Bronchial epithelial cell (primary cell): ENCODE measurements at places on chromosomes 4 and X. TPM values are rescaled to one million over a fixed set of nuclear protein-coding genes. Genes with fewer than 3 reads are reported as not detected.

DNA sequence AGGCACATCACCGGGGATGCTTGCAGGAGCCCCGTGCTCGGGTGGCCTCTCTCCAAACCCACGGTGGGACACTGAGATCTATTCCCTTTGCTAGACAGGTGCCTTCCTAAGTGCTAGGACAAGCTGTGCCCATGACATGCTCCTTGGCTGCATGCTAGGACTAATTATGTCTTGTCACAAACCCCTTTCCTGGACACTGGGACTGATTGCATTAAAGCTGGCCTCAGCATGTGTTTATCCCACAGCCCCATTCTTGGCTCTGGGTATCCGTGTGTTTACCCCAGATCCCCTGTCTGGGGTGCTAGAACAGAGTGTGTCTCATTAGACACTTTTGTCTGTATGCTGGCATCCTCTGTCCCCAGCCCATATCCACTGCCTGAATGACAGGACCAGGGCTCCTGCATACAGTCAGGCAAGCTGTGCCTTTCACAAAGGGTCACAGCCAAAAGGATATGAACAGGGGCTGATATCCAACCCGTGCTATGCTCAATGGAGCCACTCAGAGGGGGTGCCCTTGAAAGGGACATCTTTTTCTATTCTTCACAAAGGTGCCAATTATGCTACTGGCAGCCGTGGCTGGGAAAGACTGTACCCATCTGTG is 9.2 kb upstream of the IQSEC2 start:
- no peak for DNase-seq

DNA sequence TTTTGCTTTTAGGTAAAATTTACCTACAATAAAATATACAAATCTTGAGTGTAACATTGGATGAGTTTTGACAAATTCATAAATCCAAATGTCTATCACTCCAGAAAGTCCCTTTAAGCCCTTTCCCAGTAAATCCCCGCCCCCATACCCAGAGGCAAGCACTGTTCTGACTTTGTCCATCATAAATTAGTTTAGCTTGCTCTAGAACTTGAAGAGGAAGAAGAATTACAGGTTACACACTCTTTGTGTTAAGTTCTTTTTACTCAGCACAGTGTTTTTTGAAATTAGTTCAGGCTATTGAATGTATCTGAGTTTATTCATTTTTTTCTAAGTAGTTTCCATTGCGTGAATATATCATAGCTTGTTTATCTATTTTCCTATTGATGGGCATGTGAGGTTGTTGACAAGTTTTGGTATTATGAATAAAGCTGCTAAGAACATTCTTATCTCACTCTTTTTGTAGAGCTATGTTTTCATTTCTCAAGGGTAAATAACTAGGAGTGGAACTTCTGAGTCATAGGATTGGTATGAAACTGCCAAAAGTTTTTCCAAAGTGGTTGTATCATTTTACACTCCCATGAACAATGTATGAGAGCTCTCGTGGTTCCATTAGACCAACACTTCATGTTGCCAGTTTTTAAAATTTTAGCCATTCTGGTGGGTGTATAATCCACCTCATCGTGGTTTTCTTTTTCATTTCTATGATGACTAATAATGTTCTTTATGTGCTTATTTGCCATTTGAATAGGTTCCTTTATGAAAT is 22.4 kb upstream of the HPSE start:
- peak; percentile 90 for DNase-seq

GRCh38 chr4:87542734-87543312 is 13.6 kb upstream of the SPARCL1 start:
- no peak for DNase-seq

- no peak for DNase-seq
Observed at GRCh38 chr4:159015841-159016240, 87.0 kb upstream of the RAPGEF2 start.

GRCh38 chrX:65667157-65667502 is 324 bp upstream of the MSN start:
- no peak for DNase-seq

GRCh38 chr4:182189103-182189878 is 53.9 kb upstream of the TENM3 start:
- DNase-seq: peak; percentile 16

GRCh38 chr4:165203541-165204461 is 3.6 kb upstream of the KLHL2 start:
- peak; percentile 52 for DNase-seq

DNA sequence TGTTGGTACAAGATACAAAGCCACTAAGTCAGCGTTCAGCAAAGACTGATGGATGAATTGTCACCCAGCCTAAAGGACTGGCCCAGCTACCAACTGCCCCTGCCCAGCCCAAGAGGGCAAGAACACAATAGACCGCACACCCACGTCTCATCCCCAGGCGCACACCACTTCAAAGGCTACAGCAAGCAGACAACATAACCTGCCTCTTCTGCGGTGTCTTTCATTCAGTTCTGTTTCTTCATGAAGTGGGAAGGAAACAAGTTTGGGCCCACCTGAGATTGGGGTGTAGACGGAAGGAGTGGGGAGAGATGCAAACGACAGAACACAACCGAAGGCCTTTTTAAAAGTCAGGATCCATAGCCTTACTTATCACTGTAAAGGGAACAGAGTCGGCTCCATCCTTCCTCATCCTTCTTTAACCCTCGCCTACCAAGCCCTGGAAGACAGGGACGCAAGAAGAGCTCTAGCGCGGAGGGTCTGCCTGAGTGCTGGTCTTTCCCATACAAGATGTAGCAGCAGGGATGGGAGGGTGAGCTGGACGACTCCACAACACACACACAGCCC is 691 bp downstream of the SCARB2 start:
- DNase-seq: peak; percentile 37

NLGN4X gene
- 0.13 TPM in 1 of 2 replicates, not detected in the other for total RNA-seq

ANK2 gene
- 2.6 and 5.8 TPM in 2 replicates for total RNA-seq

PNMA5 gene
- total RNA-seq: not detected in 2 replicates

SMS gene
- total RNA-seq: 200 and 252 TPM in 2 replicates

COL4A6 gene
- 21.1 and 23.4 TPM in 2 replicates for total RNA-seq

GLOD5 gene
- total RNA-seq: not detected in 2 replicates

ARL9 gene
- under 0.01 TPM in 2 replicates for total RNA-seq

SRPX2 gene
- 9.0 and 31.6 TPM in 2 replicates for total RNA-seq

CXCL11 gene
- total RNA-seq: not detected in 2 replicates

RAB40AL gene
- total RNA-seq: 0.26 and 0.38 TPM in 2 replicates
